ENCODE measurements at places on chromosomes 13 and 19.
A peak's percentile ranks its signal among the peaks of the same experiment; 100 is the strongest.

DNA sequence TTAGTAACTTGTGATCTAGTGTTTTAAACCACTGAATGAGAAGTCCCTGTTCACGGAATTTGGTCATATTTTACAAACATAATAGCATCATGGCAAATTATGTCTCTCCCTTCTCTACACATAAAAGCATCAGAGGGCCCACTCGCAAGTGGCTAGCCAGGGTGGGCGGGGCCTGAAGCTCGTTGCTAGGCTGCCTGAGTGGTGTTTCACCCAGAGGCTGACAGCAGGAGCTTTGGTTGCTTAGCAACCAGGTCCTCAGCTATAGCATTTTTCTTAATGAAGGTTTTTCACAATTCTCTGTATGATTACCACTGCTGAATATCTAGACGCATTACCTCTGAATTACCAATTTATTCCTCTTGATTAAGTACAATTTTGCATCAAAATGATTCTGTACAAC is 126.5 kb downstream of the NALCN start:
- peak; percentile 1 for DNase-seq

DNA sequence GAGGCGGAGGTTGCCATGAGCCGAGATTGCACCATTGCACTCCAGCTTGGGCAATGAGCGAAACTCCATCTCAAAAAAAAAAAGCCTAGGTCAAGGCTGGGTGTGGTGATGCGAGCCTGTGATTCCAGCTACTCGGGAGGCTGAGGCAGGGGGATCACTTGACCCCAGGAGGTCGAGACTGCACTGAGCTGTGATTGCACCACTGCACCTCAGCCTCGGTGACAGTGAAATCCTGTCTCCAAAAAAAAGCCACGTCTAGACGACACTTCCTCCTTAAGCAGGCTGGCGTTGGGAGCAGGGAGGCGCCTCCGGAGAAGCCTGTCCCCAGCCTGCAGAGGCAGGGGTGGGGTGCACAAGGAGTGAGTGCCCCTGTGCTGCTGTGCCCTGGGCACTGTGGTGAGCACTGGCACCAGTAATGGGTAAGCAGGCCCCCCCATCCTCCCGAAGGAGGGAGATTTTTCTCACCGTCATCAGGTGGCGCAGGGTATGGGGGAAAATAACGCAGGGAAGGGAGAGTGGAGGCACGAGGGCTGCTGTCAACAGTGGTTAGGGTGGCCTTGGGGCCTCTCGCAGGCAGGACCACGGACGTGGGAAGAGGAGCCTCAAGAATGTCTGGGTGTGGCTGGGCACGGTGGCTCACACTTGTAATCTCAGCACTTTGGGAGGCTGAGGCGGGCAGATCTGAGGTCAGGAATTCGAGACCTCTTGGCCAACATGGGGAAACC is 706 bp downstream of the P2RY11 start:
- DNase-seq: peak; percentile 71

DNA sequence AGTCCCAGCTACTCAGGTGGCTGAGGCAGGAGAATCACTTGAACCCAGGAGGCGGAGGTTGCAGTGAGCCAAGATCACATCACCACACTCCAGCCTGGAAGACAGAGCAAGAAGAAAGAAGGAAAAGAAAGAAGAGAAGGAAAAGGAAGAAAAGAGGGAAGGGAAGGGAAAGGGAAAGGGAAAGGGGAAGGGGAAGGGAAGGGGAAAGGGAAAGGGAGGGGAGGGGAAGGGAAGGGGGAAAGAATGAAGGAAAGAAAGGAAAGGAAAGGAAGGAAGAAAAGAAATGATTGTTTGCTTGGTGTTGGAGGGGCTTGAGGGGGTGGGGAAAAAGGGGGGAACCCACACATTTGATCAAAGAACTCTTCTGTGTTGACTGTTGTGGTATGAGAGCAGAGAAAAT is 10.0 kb downstream of the PMIS2 start:
- no peak for DNase-seq

DNA sequence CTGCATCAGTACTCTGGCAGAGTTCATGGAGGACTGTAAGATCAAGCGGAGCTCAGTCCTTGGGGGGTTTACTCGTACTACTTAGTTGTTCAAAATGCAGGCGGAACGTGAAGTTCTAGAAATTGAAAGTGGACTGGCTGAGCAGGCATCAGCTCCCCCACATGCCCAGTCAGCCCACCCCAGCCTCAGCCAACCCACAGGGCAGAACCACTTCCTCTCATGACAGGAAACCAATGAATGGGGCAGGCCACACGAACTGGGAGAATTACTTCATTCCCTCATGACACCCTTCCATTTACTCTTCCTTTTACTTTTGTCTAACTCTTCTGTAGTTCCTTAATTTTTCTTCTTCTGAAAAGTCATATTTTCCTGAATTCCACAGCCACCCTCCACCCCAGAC is 71.9 kb downstream of the FLT1 start:
- DNase-seq: peak; percentile 23

DNA sequence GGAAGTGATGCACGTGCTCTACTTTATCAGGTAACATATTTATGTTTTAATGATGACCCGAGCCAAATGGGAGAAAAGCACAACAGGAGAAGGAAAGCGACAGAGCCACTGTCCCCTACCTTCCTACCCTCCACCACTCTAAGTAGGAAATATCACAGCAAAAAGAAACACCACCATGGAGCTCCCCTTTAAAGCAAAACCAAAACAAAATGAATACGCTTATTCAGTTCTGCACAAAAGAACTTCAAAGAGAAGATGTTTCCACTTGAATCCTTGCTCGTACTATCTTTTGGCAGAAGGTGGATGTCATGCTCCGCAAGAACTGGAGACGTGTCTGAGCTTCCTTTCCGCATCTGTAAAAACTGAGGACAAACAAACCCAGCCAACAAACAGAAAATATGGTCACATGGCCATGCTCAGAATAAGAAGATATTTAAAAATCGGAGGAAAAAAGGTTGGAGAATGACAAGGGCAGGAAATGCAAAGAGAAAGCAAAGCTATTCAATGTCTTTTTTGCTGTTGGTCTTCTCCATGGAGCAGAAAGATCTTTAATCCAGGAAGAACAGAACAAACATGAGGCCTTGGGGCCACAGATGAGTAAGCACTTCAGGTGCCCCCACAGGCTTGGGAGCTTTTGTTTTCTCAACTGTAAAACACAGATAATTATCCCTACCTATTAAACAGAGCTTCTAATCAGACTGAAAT is 19.5 kb downstream of the N4BP2L1 start:
- DNase-seq: no peak

GRCh38 chr13:113431171-113431570 is 22.1 kb downstream of the ADPRHL1 start:
- DNase-seq: no peak

- DNase-seq: no peak
Observed at GRCh38 chr19:58117841-58118575, 20.0 kb upstream of the ZSCAN18 start.

DNA sequence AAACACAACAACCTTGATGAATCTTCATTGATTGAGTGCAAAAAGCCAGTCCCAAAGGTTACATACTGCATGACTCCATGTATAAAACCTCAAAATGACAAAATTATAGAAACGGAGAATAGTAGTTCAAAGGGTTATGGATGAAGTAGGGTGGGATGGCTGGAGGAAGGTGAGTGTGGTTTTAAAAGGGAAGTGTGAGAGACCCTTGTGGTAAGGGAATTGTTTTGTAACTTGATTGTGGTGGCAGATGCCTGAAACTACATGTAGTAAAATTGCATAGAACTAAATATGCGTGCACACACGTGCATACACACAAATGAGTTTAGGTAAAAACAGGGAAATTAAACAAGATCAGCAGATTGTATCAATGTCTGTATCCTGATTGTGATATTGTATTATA is 340.7 kb downstream of the MTUS2 start:
- no peak for DNase-seq

DNA sequence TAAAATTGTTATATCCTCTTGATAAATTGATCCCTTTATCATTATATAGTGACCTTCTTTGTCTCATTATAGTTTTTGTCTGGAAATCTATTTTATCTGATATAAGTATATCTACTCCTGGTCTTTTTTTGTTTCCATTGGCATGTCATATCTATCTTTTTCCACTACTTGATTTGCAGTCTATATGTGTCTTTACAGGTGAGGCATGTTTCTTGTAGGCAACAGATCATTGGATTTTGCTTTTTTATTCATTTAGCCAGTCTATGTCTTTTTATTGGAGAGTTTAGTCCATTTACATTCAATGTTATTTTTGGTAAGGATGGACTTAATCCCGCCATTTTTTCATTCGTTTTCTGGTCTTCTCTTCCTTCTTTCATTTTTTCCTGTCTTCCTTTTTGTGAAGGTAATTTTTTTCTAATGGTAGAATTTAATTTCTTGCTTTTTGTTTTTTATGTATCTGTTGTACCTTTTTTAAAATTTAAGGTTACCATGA is 13.5 kb upstream of the ZNF823 start:
- no peak for DNase-seq

DNA sequence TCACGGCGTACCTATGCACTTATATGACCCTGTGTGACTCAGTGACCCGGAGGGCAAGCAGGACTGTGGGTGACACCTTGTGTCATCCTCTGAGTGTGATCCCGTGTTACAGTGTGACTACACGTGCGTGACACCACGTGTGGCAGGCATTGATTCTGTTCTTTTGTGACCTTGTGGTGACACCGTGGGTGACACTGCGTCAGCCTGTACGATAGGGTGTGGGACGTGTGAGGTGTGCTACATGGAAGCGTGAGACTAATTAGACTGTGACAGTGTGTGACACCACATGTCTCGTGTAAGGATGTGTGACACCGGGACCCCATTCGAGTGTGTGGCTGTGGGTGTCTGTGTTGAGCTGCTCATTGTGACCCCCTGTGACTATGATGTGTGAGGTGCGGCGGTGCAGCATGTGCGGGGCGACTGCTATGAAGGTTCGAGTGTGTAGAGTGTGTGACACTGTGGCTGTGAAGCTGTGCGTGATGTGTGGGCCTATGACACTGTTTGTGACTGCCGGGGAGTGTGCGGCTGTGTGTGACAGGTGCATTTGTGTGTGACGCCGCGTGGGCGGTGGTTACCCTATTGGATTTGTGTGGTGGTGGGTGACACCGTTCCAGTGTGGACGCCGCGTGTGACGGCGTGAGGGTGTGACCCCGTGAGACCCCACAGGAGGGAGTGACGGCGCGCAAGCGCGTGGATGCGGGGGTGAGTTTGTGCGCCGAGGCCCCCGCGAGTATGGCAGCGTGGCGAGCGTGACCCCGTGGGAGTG is 399 bp upstream of the SPTBN4 start:
- peak; percentile 84 for DNase-seq

DNA sequence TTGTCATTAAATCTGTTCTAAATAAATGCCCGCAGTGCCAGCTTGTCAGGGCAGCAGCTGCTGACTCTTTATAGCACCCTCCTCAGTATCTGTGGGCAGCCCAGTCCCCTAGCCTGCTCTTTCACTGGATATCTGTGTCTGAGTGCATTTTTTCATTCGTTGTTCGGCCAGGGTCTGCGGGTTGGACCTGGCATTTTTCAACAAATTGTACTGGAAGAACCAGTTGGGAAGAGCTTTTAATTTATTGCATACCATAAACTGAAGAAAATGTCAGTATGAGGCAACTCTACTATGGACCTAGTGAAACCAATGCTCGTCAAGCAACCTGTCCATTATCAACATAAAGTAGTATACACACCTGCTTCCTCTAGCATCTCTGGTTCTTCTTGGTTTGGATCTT is 8.6 kb downstream of the NLRP13 start:
- no peak for DNase-seq

- no peak for DNase-seq
Observed at GRCh38 chr13:33138441-33138840, 122.2 kb downstream of the KL start.

- DNase-seq: no peak
Observed at GRCh38 chr19:37519890-37520289, 13.2 kb downstream of the ZNF793 start.

DNA sequence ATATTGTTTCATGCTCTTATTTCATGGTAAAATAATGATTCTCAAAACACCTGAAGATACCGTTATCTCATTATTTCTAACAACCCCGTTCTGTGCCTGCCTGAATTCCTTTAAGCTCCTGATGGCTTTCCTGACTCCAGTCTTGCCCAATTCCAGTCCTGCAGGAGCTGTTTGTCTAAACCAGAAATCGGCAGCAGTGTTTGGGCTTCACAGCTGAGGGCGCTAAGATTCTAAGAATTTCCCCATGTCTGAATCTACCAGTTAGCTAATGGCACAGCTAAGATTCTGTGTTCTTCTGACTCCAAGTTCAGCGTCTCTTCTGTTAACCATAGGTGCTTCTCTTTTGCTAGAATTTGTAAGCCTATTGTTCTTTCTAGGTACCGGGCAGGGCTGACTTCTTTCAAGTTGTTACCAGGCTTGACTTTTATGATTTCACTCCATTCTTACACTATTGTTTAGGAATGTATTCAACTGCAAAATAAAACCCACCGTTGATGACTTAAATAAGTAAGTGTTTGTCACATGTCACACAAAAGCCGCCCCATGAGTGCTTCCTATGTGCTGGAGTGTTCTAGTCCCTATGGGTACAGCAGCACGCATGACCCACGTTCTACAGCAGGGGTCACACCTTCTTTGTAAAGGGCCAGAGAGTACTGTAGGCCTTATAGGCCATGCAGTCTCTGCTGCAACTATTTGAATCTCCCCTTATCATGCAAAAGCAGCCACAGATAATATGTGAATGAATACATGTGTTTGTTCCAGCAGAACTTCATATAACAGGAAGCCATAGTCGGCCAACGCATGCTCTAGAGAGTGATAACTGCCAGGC is 168.3 kb upstream of the RNF113B start:
- no peak for DNase-seq

GRCh38 chr13:50290186-50290585 is 274.9 kb downstream of the KCNRG start:
- no peak for DNase-seq

- DNase-seq: peak; percentile 17
Observed at GRCh38 chr19:29771708-29772414, 39.9 kb upstream of the CCNE1 start.

GRCh38 chr13:20185366-20186056 is 7.2 kb downstream of the GJB2 start:
- DNase-seq: no peak

DNA sequence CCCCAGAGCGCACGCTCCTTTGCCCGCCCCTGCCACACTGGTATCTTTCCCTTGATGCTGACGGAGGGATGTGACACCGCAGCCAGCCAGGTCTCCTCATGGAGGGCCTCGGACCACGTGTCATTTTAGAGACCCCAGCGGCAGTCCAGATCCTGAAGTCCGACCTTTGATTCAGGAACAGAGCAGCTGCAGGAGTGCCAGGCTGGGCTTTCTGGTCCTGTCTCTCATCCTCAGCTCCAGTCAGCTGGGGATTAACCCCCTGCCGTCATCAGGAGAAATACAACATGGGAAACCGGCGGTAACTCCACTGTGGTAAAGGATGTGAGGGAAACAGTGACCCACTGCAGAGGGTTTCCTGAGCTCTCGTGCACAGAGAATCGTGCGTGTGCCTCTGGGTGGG is 140.6 kb downstream of the SIPA1L3 start:
- no peak for DNase-seq

Data from CD4-positive, alpha-beta T cell treated with Interleukin-10 for 1 hour (primary cell).